Mucosa of gallbladder (tissue), 1 donor: ENCODE measurements at places on chromosomes 7 and 10. TPM values are rescaled to one million over a fixed set of nuclear protein-coding genes. Genes with fewer than 3 reads are reported as not detected.

GRCh38 chr10:24721229-24722106 is 2.2 kb downstream of the ARHGAP21 start:
- DNase-seq, result peak; percentile 21

DNA sequence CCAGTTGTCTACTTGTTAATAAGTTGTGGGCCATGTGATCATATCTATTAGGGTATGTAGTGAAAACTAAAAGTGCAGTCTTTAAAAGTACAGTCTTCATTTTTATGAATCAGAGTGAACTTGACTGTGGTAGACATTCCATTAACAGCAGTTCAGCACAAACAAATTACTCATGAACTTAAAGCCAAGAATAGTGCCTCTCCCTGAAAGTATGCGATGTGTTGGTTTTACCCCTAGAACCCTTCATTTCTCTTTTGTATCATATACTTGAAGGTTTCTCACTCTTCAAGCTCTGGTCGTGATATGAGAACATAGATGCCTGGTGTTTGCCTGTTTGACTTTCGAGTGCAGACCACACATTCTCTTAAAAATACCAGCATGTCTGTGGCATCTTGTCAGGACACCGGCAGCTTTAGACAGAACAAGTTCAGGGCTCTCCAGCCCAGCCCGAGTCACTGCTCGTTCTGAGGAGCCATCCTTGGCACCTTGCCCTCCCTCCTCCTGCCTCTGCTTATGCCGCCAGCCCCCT is 159.3 kb downstream of the LCOR start:
- DNase-seq, result no peak

- DNase-seq, result no peak
These were observed 183.0 kb downstream of the HECW1 start for GRCh38 chr7:43295429-43295828.

Gene BLNK
- 43.9 TPM for total RNA-seq

- no peak for DNase-seq
These were observed 5.8 kb downstream of the NUDCD3 start for GRCh38 chr7:44484482-44485313.

DNA sequence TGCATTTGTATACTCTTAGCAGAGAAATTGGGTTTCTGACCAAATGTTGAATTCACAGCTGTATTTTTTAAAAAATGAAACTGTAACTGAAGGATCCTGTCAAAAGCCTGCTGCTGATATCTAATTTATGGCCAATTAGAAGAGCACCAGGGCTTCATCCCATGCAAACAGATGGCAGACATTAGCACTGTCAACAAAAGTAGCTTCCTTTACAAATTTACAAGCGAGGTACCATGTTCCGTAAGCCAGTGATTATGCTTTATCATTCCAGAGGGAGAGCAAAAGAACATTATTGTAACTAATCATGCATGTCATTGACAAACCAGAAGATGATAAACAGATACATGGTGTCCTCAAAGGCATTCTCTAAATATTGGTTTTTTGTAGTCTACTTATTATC is 177.2 kb upstream of the DKK1 start:
- no peak for DNase-seq

- no peak for DNase-seq
These were observed 46.2 kb upstream of the STMP1 start for GRCh38 chr7:135616136-135616535.
